ENCODE measurements at places on chromosomes 6 and 20.

DNA sequence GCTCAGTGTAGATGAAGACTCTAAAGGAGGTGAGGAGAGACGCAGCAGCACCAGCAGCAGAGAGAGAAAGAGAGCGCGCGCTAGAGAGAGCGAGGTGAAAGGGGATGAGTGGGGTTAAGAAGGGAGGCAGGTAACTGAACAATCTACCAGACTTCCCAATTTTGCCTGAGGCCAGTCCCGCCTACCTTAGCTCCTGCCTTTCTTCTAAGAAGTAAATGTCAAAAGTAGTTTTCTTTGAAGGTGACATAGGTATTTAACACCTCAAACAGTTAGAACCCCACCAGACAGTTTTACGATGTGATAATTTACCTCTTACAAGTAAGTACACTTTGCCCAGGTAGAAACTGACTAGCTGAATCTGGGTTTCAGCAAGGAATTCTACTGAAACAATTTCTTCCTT is 132.0 kb upstream of the EEF1E1 start:
- DNase-seq = no peak

DNA sequence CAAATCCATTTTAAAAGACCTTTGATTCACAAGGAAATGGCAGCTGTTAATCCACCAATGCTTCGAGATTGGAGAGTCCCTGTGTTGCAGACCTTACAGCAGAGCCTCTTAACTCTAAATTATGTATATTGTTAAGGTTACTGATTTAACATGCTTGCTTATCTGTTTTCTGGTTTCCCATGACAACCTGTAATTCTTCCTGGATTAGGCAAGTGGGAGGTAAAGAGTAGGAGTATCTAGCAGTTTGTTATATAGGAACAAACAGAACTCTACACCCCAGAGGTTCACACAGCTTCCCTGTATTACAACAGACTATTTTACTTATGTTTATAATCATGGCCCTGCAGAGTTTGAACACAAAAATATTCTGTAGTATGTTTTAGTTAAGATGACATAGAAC is 39.5 kb downstream of the NKX2-4 start:
- DNase-seq = no peak

GRCh38 chr6:132764370-132764769 is 6.7 kb upstream of the VNN2 start:
- DNase-seq = peak; percentile 77

- DNase-seq = no peak
Measured at GRCh38 chr6:14016935-14017625, 92.3 kb downstream of the RNF182 start.

DNA sequence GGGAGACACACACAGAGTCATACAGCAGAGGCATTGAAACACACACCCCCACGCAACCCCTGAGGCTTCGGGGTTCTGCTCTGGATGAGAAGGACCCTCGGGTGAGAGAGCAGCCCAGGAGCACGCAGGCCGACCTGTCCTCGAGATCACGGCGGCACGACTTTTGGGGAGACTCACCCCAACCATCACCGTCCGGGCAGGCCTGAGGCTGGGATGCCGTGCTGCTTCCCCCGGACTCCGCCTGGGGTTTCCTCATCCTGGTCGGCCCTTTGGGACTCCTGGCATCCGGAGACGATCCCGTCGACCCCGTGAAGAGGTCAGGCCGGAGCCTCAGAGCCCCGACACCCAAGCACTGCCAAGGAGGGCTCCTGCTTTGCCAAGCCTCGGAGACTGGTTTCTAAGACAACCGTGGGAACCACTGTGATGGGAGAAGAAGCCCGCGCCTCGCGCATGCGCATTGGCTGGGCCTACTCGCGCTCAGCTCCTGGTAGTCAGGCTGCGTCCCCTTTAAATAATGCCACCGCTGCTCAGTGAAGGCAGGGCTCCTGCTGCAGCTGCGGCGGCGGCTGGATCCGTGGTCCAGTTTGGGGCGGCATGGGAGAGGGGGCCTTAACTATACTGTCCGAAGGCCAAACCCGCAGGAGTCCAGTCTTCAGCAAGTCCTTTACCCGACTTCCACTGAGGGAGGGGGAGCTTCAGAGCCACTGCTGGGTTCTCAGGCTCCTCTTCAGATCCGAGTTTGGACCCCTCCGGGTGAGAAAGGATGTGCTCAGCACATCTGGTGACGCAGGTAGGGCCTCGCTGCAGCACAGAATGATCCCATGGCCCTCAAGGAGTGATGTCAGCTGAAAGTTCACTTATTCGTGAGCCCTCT is 171.4 kb upstream of the ZNF337 start:
- DNase-seq = peak; percentile 89

DNA sequence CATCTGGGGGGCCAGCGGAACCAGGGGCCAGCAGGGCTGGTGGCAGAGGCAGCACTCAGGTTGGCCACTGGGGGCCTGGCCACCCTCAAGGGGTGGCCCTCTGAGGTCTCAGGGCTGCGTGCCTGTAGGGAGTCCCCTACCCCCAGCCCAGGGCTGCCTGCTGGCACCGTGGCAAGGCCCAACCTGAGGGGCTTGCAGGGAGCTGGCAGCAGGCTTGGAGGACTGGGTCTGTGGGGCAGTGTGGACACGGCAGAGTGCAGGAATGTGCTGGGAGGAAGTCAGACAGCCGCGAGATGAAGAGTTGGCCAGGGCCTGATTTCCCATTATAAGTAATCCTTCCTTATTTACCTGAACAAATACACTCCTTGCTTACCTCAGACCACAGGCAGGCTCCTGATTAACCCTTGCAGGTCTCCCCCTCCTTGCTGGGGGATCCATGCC is at the start of gene SPDEF:
SPDEF (minus strand) TSS at position 299 of the 441 bp plus-strand sequence. CDS start 11,874 bp downstream, outside the sequence.
- DNase-seq = no peak

- no peak for DNase-seq
Measured at GRCh38 chr6:14077193-14077867, 40.2 kb upstream of the CD83 start.

- DNase-seq = peak; percentile 62
Measured at GRCh38 chr20:20210327-20210726, 157.6 kb upstream of the INSM1 start.

- no peak for DNase-seq
Measured at GRCh38 chr20:8652396-8652795, 416.5 kb upstream of the PLCB4 start.

- no peak for DNase-seq
Measured at GRCh38 chr6:14550410-14550809, 432.8 kb downstream of the CD83 start.

GRCh38 chr6:85461798-85462170 is 11.9 kb downstream of the NT5E start:
- DNase-seq = no peak

Measured in Daoy (cell line).